ENCODE measurements at places on chromosomes 5 and 9.

DNA sequence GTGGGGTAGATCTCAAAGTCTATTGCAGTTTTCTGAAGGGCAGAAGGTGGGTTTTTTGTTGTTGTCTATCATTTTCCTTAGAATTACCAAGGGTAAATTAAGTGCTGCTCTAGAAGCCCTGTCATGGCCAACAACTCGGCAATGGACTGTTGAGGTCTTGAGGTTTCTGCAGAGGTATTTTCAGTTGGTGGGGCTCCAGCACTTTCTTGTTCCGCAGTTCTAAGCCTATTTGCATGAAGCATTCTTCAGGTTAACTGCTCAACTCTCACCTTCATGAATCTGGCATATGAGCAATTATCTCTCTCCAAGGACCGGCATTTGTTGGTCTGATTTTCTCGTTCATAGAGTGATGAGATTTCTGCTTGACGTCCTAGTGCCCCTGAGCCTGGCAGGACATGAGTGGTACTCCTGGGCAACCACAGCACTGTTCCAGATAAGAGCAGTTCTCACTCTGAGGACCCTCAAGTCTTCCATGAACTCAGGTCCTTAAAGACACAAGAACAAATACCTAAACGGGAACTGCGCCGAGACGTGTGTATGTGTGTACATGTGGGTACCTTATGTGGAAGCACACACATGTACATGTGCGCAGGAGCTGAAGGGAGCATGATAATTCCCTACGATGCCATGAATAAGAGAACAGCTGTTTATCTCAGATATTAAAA is 544.5 kb downstream of the CSNK1G3 start:
- no peak for DNase-seq

DNA sequence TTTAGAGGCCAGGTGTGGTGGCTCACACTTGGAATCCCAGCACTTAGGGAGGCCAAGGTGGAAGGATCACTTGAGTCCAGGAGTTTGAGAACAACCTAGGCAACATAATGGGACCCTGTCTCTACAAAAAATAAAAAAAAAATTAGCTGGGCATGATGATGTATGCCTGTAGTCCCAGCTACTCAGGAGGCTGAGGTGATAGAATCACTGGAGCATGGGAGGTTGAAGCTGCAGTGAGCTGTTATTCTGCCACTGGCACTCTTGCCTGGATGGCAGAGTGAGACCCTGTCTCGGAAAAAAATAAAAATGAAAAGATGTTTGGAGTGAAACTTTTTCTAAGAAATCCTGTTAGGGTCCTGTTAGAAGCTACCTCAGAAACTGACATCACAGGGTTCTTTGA is 24.2 kb downstream of the OCLN start:
- DNase-seq = no peak

GRCh38 chr9:36192196-36192595 is 1.5 kb downstream of the CLTA start:
- no peak for DNase-seq

DNA sequence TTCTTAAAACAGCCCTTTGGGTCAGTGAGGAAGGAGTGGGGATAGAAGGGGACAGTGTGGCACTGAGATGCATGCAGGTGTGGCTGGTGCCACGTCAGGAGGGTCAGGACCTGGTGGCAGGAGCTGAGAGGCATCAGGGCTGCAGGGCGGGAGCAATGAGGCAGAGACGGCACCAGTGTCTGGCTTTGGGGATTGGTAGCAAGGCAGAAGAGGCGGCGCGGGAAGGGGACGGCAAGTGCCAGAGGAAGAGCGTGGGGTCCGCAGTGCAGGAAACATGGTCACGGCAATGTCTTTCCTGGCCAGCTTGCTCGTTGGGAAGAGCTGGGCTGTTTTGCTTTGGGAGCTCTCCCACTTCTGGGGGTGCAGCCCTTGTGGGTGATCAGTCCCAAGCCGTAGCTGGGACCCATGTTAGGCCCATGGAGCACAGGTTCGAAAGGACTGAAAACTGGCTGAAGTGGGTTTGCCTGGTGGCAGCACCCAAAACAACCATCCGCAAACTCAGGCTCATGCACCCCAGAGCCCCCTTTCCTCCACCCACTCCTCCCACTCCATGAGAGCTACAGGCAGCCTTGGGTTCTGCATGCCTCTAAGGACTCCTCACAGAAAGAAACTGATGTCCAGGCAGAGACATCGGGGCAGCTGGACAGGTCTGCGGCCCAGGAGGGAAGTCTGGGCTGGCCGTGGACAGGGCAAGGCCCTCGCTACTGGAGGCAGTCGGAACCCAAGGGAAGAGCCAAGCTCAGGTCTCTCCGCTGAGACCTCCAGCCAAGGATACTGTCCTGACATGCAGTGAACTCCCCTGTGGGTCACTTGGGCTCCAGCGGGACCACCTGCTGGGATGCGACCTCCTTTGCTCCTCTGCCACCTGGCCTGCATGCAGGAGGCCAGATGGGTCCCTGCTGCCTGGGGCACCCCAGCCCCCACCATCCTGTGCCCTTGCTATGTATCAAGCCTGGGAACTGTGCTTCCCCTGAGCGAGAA is 104.4 kb downstream of the ZNF354C start:
- DNase-seq = no peak

DNA sequence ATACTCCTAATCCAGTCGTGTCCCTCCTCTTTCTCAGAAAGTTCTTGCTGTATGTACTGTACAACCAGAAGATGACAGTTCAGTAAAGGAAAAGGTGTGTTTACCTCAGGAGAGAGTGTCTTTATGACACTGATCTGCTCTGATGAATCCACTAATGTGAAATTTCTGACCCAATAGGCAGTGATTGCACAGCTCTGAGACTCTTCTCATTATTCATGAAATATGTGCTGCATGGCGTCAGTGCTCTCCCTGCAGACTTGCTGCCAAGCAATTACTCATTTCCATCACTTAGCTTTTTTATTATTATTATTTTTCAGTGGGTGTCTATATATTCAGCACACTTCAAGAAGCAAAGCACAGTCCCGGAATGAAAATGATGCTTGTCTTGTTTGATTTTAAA is 389.0 kb downstream of the RASEF start:
- DNase-seq = no peak

GRCh38 chr5:10290438-10290837 is 17.3 kb downstream of the CMBL start:
- no peak for DNase-seq

DNA sequence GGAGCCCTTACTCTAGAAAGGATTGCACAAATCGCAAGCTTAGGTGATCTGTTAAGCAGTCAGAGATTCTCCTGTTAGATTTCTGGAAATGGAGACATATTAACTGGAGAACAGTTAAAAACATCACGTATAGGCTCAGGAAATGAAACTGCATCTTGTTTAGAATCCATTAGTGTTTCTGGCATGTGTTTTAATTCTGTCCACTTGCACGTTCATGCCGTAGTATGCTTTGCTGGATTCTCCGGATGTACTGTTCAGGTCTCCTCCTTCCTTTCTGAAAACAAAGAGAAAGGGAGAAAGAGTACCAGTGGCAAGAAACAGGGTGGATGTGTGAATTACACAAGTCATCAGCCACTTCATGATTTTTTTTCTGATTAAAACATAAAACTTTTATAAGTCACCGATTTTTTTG is 2.5 kb upstream of the RGMB start:
- DNase-seq = peak; percentile 5

GRCh38 chr9:128819716-128820664 is 1.7 kb downstream of the ENDOG start:
- no peak for DNase-seq

DNA sequence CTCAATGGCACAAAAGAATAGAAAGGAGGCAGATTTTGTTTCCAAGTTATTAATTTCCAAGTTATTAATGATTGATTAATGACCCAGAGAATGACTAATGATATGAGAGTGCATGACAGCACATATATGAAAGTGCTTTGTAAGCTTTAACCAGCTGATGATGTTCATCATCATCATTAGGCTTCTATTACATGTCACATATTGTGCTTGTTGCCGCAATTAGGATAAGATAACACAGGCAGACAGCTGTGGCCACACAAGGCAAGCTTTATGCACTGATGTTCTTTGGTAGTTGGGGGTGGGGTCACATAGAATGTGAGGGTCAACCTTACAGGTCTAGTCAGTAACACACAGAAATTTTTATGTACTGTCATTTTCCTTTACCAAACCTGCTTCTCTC is 219.7 kb downstream of the TRPM3 start:
- DNase-seq = no peak

DNA sequence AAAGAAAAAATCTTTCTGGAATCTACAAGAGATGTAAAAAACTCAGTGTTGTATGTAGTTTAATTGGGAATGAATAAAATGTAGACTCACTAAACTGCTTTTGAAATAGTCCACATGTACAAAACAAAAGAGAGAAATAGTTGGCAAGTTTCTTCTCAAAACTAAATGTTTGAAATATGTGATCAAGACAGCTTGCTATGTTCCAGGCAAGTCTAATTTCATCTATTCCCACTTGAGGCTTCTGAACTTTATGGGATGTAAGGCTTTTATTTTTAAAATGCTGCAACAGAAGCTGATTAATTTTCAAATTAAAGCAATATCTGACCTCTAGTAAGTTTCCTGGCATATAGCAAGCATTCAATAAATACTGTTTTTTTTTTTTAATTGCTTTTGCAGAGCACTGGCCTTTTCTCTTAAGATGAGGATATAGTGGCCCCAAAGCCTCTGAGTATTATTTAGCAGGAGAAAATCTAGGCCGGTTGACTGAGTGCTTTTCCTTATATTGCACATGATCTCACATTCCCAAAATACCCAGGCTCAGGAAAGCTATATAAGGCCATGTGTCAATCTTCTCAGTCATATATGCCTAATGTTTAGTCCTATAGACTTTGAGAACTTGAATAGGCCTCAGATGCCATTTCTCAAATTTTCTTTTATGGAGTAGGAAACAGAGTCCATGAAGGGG is 183.2 kb downstream of the NTRK2 start:
- DNase-seq = no peak

- DNase-seq = no peak
These were observed 75.7 kb downstream of the AMBP start for GRCh38 chr9:114002271-114002985.

DNA sequence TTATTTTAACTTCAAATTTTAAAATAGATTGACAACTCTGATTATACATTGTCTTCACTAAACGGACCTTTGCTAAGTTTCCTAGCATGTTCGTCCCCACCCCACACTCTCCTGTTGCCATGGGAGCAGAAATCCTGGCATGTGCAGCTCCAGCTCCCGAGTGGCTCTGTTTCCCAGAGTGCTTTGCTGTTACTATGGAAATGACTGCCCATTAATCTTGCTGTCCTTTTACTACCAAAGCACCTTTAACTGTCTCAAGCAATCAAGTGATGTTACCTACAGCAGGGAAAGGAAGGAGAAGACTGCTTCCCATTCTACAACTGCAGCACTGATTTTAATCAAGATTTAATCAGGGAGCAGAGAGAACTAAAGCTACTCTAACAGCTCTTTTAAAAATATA is 212.0 kb upstream of the KIF2A start:
- DNase-seq = peak; percentile 43

DNA sequence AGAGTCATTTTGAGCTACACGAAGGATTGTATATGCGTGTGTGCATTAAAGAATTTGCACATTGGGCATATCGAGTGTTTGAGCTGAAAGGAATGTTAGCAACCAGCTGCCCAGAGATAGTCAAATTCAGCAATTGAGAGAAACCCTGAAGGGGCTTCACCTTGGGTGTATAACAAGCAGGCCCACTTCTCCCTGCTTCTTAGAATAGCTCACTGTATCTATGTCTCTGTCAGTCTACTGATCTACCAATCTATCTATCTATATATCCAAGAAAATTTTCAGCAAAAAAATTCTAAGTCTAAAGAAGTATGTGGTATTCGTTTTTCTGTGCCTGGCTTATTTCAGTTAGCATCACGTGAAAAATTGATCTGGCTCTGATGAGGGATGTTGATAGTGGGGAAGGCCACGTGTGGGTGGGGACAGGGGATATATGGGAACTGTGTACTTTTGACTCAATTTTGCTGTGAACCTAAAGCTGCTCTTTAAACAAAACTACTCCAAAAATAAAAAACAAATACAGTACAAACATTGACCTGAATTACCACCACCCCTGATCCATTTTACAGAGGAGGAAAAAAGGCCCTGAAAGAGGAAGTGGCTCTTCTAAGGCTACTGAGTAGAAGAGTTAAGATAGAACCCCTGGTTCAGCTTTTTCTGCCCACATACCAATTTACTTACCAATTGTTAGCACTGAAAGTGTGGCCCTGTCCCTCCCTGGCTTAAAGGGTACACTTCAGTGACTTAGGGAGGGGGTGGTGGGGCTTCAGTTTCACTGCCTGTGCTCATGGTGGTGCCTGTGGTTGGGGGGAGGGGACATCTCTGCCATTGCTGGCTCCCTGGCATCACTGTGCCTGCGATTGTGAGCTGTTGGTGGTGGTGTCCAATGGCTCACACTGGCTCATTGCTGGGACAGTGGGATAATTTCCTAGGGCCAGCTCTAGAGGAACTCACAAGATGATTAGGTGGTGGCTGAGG is 141.8 kb downstream of the DOCK2 start:
- no peak for DNase-seq

DNA sequence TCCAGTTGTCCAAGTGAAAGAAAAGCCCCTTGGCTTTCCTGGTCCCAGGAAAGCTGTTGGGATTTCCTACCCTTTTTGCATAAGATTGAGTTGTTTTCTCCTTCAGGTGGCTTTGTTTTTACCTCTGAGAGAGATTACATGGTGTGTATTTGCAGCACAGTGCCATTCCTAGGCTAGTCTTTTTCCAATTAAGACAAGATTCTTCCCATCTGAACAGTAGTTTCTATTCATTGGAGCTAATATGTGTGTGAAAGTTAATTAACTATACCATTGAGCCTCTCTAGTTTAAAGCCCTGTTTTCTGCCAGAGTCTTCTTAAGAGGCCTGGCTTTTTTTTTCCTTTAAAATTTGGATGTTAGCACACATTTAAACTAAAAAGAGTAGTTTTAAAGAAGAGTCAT is 20.1 kb downstream of the MSANTD3 start:
- no peak for DNase-seq

GRCh38 chr9:135612437-135612836 is 26.9 kb downstream of the GLT6D1 start:
- DNase-seq = no peak

DNA sequence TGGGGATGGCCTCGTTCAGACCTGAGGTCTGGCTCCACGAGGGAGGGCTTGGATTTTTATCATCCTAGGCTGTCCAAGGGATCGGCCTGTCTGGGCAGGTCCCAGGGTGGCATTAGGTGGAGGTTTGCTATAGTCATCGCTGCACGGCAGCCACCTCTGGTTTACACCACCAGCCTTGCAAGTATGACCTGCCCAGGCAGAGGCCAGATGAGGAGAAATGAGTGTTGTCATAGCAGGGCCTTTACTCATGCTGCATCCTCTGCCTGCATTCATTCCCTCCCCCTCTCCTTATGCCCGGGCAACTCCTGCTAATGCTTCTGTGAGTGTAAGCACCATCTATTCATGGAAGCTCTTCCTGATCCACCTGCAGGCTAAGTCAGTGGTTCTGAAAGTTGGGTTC is 15.3 kb upstream of the NDST1 start:
- no peak for DNase-seq

- DNase-seq = peak; percentile 23
These were observed 109.8 kb upstream of the NMUR2 start for GRCh38 chr5:152514827-152515397.

DNA sequence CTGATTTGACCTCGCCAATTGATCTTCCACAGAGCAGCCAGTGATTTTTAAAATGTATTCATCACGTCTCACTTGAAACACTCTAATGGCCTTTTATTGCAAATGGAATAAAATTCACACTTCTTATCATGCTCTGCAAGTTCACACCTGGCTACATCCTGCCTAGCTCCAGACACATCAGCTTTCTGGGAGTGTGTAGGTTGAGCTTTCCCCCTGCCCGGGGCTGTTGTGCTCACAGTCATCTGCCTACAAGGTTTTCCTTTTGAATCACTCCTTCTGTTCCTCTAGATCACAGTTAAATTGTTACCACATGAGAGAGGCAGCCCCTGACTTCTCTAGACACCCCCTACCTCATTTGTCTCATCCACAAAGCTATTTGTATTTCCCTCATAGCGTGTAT is 674.5 kb downstream of the PRELID2 start:
- DNase-seq = no peak

All from NCI-H2171 treated with DMSO at 0.1 percent for 48 hours (cell line).